Kidney tubule cell (primary cell): ENCODE measurements at places on chromosomes 2 and 18.

DNA sequence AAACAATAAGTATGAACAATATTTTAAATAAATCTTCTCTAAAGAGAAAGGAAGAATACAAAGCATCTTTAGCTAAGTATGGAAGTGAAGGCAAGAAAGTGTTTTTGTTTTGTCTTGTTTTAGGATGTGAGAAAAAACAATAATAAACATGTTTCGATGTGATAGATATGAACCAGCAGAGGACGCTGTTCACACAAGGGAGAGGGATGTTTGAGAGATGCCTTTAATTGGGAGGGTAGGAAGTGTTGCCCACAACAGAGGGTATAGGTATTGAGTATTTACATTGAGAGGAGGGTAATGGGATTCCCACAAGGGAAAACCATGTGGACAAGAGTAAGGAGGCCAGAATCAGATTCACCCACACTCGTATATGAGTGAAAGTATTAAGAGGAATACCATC lies 55.1 kb downstream of the CDH19 start:
- no peak for DNase-seq

- no peak for DNase-seq
These were observed 27.6 kb downstream of the PAX8 start for GRCh38 chr2:113251118-113251517.

- peak; percentile 19 for DNase-seq
These were observed 211.7 kb upstream of the REV1 start for GRCh38 chr2:99701503-99701902.

DNA sequence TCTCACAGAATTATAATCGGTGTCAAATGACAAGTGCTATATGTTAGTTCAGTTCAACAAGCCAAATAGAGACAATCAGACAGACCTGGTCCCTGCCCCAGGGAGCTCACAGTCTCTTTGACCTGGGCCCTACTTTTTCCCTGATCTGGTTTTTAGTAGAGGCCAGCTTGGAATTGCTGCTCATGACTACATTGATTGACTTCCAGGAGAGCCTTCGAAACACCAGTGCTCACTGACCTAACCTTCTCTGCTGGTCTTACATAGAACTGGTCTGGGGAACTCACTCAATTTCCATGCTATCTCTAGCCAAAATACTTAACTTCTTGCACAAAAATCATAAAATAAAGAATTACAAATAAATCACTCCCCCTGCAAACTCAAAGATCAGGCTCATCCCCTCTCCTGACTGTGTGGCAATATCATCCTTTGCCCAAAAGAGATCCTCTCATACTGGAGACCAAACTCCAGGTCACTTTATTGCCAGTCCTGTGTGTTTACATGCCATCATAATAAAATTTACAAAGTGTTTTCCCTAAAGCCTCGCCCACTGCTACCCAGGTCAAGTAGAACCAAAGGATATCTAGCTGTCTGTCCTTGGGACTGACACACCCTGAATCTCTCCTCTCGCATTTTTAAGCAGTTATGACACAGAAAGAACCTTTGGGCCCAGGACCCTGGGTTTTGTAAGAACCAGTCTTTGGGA lies 53.2 kb downstream of the PROC start:
- no peak for DNase-seq

DNA sequence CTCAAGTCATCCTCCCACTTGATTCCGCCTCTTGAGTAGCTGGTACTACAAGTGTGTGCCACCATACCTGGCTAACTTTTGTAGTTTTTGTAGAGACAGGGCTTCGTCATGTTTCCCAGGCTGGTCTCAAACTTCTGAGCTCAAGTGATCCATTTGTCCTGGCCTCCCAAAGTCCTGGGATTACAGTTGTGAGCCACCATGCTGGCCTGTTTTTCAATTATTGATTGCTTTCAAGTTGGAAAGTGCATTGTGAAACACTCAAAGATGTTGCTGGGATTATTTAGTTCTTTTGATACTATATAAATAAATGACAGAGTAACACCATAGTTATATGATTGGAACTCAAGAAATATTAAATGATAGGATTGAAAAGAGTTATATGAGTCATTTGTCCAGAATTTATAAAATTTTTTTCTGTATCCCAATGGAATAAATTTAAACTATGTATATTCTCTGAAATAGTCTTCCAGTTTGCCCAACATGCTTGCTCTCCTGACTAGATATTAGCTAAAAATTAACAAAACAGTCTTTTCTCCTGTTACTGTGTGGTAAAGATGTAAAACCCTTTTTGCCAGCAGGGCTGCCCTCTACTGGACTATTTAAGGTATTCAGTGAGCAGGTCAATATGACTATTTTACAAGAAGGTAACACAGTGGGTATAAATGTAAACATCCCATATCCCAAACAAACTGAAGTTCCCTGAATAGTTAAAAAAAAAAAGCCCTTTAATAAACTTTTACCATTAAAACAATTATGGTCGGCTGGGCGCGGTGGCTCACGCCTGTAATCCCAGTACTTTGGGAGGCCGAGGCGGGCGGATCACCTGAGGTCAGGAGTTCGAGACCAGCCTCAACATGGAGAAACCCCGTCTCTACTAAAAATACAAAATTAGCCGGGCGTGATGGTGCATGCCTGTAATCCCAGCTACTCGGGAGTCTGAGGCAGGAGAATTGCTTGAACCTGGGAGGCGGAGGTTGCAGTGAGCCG lies 42.7 kb downstream of the ACSL3 start:
- peak; percentile 79 for DNase-seq

DNA sequence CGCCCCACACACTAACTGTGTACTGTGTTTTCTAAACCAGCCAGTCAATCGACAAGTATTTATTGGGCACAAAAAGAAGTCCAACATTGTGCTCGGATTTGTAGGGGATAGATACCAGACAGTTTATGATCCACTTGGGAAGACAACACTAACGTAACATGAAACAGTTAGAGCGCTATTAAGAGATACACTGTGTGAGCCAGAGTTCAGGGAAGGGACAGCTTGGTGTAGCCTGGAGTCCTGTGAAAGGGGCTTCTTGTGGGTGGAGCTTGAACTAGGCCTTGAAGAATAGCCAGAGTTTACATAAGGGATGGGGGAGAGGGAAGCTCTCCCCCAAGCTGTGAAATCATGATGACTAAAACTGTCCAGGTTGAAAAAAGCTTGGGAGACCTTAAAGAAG lies 176.4 kb upstream of the TCF4 start:
- no peak for DNase-seq

DNA sequence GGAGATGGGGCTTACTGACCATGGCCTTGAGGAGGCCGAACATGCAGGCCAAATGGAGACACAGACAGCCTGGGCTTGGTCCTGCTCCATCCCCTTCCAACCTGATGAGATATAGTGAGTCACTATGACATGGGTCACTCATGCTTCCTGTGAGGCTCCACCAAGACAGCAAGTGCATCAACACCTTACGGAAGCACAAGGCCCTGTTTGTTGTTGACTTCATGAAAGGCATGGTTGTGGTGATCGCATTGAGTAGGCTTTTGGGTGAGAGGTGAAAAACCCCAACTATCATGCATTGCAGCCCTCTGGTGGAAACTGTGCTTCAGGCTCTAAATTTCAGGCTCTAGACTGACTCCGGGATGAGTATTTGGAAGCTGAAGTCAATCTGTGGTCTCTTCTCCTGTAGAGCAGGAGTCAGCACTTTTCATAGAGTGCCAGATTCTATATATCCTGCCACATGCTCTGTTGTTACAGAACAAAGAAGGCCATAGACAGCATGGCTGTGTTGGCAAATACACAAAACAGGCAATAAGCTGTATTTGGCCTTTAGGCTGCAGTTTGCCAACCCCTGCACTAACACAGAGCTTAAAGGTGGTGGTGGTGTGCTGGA lies 10.1 kb downstream of the IL37 start:
- DNase-seq = peak; percentile 66

DNA sequence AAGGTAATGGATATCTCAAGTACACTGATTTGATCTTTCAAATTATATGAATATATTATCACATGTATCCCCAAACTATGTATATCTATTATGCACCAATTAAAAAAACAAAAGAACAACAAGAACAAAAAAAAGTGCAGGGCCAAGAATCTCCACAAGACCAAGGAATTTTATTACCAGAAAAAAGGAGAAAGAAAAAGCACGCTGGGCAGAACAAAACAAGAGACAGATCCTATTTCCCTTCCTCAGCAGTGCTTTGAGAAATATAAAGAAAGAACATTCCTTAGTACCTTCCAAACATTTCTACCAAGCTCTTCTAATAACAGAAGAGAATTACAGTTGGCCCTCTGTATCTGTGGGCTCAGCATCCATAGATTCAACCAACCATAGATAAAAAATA lies 144.7 kb upstream of the CREB1 start:
- DNase-seq = no peak

DNA sequence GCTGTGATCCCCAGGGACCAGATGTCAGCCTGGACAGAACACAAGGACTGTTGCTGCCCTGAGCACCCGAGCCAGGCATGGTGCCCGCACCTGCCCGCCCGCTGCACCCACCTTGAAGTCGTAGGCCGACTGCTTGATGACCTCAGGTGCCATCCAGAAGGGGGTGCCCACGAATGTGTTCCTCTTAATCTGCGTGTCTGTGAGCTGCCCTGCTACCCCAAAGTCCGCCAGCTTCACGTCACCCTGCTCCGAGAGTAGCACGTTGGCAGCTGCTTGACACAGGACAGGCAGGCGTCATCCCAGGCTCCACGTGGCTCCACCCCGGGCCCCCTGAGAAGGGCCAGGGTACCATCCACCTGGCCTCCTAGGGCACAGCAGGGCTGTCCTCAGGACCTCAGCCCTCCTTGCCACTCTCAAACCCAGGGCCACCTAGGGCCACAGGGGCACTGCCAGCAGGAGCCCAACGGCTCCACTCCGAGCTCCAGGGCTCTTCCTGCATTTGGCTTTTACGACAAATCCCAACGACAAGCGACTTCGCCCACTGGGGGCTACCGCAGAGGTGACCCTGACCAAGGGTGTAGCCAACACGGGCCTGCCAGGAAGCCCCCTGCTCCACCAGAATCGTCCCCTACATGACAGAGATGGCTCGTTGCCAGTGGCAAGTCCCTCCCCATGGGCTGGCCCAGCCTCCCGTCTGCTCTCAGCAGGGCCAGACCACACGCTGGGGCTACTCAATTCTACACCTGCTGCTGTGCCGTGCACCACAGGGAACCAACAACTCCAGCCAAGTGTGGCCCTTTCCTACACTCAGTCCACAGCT lies 9.0 kb downstream of the STK25 start:
- no peak for DNase-seq

DNA sequence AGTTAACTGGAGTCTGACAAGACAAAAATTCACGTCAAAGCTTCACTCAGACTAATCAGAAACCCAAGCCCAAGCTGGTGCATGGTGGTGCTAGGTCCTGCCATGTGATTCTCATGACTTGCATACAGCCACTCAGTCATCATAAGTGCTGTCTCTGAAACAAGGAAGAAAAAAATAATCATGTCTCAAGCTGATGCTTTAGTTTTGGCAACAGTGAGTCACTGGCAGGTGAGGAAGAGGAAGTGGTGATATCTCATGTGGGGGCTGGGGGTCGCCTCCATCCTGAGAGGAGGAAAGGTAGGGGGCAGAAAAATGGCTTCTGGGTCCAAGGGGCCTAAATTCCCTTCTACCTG lies 136.3 kb downstream of the TMEM163 start:
- DNase-seq = peak; percentile 73

- peak; percentile 44 for DNase-seq
These were observed 177.9 kb downstream of the CYRIA start for GRCh38 chr2:16487686-16488085.

DNA sequence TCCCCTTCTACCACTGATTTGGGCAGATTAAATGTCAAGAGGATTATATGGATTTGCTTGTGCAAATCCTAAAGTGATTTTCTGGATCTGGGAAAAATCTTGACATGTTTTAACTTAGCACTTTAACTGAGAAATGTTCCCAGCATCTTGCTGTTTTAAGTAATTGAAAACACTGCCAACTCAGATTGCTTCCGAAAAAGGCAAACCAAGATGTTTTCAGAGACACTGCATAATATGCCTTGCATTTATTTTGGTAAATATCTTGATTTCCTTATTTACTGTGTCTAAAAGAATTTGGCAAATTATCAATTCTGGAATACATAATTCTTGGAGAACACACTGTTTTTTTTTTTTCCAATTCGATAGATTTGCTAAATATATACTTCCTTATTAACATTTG lies 385.0 kb upstream of the FAM98A start:
- DNase-seq = no peak

GRCh38 chr18:13067124-13067523 lies 76.0 kb downstream of the CEP192 start:
- DNase-seq = no peak

GRCh38 chr2:85199698-85200097 lies 66.5 kb downstream of the TCF7L1 start:
- DNase-seq = no peak

- no peak for DNase-seq
These were observed 232.1 kb downstream of the RBM43 start for GRCh38 chr2:151029406-151030157.

DNA sequence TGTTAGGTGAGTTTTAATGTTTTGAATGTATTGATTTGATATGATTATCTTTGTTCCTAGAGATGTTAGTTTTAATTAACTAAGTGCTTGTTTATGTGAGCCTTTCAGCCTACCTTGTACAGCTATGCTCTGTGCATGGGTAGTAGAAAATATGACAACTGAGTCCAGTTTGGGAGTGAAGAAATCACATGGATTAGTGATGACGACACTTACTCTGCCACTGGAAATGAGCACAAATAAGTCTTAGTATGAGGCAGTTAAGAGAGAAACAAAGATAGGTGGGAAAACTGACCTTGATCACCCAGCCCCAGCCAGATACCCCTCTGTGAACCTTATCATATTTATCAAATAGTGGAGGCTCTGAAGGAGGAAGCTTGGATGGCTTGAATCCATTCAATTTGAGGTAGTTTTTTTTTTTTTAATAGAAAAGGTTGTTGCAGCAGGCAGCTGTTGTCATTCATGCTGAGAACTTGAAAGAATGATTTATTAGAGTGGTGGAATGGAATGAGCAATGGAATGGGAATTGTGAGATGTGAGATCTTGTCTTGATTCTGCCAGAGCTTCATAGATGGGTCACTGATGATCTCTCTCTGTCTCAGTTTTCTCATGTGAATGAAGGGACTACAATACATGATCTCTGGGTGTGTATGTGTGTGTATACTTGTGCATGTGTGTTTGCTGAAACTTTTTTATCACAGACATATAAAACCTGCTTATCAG lies 96.4 kb downstream of the MAP3K20 start:
- peak; percentile 55 for DNase-seq

- no peak for DNase-seq
These were observed 59.8 kb downstream of the BCL2 start for GRCh38 chr18:63259567-63260379.

- peak; percentile 92 for DNase-seq
These were observed 215.9 kb downstream of the IRS1 start for GRCh38 chr2:226583715-226584114.

- peak; percentile 3 for DNase-seq
These were observed 181.1 kb downstream of the SOCS6 start for GRCh38 chr18:70469916-70470315.

DNA sequence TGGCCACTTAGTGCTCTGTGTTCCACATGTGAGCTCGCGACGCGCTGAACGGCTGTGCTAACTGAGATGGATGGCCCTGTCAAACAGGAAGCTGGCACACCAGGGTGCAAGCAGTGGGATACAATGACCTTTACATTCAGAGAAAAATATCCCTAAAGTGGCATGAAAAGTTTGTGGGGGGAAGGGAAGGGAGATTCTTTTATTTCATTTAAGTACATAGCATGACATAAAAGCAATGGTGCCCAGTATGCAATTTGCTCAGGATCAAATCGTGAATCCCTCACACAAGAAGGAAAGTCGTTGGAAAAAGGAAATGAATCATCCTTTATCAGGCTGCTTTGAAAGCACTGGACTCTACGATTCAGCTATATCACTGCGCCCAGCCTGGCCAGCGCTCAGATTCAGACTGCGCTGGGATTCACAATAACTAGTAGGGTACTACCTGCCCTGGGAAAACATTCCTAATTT lies 26.0 kb downstream of the SATB2 start:
- peak; percentile 1 for DNase-seq
